ENCODE measurements at places on chromosomes 16 and 17. TPM values are rescaled to one million over a fixed set of nuclear protein-coding genes. Genes with fewer than 3 reads are reported as not detected.

- no peaks in the 10 kb centered on the region for H3K36me3 ChIP-seq
- no peak overlapping the region for H3K27ac ChIP-seq
- peaks cover 38% of the 10 kb centered on the region for H3K4me1 ChIP-seq
- no peaks in the 10 kb centered on the region for H3K27me3 ChIP-seq
- DNase-seq = no peak
Measured at GRCh38 chr17:17121162-17121561, 78.9 kb downstream of the MPRIP start.

DNA sequence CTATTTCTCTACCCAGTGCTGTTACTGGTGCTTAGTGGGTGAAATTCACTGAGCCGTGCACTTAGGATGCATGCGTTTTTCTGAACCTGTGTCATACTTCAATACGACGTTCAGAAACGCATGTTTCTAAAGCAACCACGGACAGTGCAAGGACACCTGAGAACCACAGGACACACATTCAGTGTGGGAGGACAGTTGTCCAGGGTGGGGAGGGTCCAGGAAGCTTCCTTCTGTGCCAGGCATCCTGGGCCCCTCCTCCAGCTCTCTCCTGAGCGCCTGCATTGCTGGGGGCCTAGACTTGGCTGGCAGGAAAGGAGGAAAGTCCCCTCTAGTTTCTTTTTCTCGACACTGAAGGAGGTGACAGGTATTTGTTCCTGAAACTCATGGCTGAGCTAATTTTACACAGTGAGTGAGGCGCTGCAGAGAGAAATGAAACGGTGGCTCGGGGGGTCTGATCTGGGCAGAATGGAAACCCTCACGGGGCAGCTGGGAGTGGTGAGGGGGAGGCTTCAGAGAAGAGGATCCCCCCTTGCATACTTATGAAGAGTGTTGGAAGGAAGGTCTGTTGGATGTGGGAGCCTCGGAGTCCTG lies 89.9 kb downstream of the IRF8 start:
- H3K36me3 ChIP-seq = no peaks in the 10 kb centered on the region
- H3K27me3 ChIP-seq = no peaks in the 10 kb centered on the region
- H3K4me3 ChIP-seq = no peak overlapping the region
- H3K27ac ChIP-seq = no peak overlapping the region
- DNase-seq = no peak

GRCh38 chr16:74297145-74297665 lies 591 bp downstream of the PSMD7 start:
- peak; percentile 27 for DNase-seq
- H3K4me3 ChIP-seq = peak overlapping the region; percentile 97
- no peaks in the 10 kb centered on the region for H3K36me3 ChIP-seq
- peaks cover 8% of the 10 kb centered on the region for H3K4me1 ChIP-seq

GRCh38 chr17:7632492-7632894 lies 2.6 kb downstream of the SHBG start:
- no peak for DNase-seq
- H3K4me1 ChIP-seq = peaks cover 4% of the 10 kb centered on the region
- H3K27ac ChIP-seq = no peak overlapping the region
- H3K4me3 ChIP-seq = no peak overlapping the region
- H3K27me3 ChIP-seq = no peaks in the 10 kb centered on the region
- no peaks in the 10 kb centered on the region for H3K36me3 ChIP-seq

DNA sequence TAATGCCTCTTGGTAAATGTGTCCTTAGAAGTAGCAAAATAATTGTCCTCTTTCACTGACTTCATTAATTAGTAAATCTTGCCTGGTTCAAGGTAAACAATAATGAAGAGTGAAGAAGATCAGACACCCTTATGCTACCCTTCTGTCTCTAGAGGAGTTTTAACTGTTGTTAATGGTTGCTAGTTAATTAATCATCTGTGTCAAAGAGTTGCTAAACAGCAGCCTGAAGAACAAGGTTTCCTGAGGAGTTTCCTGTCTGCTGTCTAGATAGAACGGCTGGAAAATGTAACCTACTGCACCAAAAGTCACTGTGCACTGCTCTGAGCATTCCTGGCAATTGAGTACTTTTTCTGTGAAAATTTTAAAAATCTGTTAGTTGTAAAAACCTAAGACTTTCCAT lies 131.3 kb downstream of the NLK start:
- no peaks in the 10 kb centered on the region for H3K27me3 ChIP-seq
- no peaks in the 10 kb centered on the region for H3K36me3 ChIP-seq
- no peak overlapping the region for H3K27ac ChIP-seq
- no peak overlapping the region for H3K4me3 ChIP-seq

DNA sequence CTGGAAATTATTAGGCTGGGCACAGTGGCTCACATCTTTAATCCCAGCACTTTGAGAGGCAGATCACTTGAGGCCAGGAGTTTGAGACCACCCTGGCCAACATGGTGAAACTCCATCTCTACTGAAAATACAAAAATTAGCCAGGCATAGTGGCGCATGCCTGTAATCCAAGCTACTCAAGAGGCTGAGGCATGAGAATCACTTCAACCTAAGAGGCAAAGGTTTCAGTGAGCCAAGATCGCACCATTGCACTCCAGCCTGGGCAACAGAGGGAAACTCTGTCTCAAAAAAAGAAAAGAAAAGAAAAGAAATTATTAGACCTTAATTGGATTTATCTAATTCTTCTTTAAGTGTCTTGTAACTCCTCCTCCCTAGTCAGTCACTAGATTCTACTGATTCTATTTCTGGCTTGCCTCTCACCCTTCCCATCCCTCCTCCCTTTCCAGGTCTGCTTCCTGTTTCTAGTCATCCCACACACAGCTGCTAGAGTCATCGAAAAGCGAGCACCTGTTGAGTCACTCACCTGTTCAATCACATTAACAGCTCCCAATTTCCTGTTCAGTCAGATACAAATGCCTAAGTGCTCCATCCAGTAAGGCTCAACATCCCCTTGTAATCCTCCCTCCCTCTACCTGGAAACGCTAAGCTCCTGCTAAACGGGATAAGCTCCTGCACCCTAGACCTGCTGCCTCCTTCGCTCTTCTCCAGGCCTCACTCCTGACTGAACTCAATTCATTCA lies 34.6 kb downstream of the ERN1 start:
- H3K36me3 ChIP-seq = no peaks in the 10 kb centered on the region
- H3K4me1 ChIP-seq = peaks cover 1% of the 10 kb centered on the region
- no peak for DNase-seq
- no peaks in the 10 kb centered on the region for H3K27me3 ChIP-seq
- no peak overlapping the region for H3K4me3 ChIP-seq

DNA sequence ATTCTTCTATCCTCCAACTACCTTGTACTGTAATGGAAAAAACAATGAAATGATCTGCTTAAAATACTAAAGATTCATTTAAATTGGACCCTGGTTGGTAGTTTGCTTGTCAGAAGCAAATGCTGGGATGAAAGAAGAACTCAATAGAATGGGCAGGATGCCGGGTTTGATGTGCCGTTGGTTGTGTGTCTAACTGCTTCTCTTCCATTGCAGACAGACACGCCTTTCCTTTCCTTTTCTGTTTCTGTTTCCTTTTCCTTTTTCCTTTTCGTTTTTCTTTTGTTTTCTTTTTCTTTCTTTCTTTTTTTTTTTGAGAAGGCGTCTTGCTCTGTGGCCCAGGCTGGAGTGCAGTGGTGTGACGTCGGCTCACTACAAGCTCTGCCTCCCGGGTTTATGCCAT lies 64.6 kb downstream of the PLCG2 start:
- H3K27ac ChIP-seq = no peak overlapping the region
- no peaks in the 10 kb centered on the region for H3K4me1 ChIP-seq
- H3K27me3 ChIP-seq = no peaks in the 10 kb centered on the region
- no peaks in the 10 kb centered on the region for H3K36me3 ChIP-seq
- H3K4me3 ChIP-seq = no peak overlapping the region

- H3K4me1 ChIP-seq = no peaks in the 10 kb centered on the region
- H3K27ac ChIP-seq = no peak overlapping the region
- no peaks in the 10 kb centered on the region for H3K36me3 ChIP-seq
Measured at GRCh38 chr16:11231367-11231970, 24.5 kb downstream of the SOCS1 start.

DNA sequence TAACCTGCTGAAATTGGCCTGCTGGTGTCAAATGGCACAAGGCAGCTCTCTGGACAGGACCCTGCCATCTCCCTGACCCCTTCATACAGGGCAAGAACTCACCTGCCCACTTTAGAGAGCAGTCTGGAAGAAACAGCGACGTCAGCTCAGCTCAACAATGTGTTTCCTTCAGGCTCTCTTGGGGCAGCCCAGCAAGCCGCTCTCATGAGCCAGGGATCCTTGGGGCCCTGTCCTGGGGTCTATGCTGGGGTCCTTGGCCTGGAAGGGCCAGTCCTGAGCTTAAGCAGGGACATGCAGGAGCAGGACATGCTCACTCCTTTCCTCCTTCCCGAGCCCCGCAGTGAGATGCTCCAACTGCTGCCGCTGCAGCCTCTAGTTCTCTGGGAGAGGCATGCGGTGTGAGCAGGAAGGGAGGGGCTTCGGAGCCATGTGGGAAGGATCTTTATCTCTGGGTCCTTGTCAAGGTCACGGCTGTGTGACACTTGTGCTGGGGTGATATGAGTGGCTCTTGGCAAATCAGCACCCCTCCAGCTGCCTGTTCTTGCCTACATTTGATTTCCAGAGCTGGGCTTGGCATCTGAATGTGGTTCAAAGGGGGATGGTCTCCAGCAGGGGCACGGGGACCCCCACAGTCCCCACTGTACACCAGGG lies 3.4 kb downstream of the C1QTNF1 start:
- H3K27ac ChIP-seq = peak overlapping the region; percentile 37
- H3K4me1 ChIP-seq = peaks cover 32% of the 10 kb centered on the region
- no peaks in the 10 kb centered on the region for H3K27me3 ChIP-seq
- H3K4me3 ChIP-seq = no peak overlapping the region
- peak; percentile 57 for DNase-seq
- no peaks in the 10 kb centered on the region for H3K36me3 ChIP-seq

DNA sequence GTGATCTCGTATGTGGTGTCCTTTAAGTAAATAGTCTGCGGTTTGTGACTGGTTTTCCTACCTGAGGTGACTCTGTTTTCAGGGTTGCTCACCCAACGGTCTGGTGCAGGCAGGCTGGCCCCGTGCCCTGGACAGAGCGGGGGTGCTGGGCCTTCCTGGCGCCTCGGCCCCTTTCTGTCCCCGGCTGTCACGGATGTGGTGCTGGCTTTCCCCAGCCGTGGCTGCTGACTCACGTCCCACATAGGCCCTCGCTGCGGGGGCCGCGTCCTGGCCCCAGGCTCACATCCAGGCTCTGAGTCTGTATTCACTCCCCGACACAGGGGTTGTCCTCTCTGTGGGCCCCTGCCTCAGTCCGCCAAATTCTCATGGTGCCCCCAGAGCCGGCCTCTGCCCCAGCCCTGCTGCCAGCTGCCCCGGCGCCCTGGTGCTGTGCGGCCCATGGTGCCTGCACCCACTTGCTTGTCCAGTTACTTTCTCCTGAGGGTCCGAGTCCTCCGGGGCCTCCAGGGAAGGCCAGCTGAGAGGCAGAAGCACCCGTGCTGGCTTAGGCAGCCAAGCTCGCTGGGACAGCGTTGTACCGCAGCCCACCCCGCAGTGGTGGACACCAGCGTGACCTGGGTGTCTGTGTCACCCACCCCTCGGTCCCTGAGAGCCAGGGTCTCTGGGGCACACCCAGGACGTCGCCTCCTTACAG lies 5.9 kb downstream of the CHMP6 start:
- no peaks in the 10 kb centered on the region for H3K36me3 ChIP-seq
- peaks cover 7% of the 10 kb centered on the region for H3K4me1 ChIP-seq
- DNase-seq = no peak
- H3K27me3 ChIP-seq = no peaks in the 10 kb centered on the region

DNA sequence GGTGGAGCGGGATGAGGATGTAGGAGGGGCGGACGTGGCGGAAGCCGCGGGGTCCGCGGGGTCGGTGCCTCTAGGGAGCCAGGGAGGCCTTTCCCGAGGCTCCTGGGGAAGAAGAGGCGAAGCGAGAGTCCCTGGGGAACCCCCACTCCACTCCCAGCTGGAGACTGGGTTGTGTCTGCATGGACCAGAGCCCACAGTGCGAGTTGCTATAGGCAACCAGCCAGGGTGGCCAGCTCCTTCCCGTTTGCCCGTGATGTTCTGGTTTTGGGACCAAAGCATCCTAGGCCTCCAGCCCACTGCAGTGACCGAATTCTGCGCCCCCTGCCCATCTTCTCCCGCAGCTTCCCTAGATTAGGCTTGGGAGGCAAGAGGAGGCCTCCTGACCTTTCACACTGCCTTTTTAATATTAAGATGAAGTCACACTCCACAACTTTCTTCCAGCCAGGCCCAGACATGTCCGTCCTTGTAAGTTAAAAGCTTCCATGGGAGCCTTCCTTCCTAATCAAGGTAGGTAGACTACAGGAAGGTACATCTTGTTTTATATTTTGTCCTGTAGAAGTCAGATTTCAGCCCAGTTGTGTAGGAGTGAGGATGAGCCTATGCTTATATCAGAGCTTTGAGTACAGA lies 469 bp downstream of the AMZ2 start:
- peak overlapping the region; percentile 96 for H3K27ac ChIP-seq
- peak; percentile 84 for DNase-seq
- H3K4me1 ChIP-seq = peaks cover 4% of the 10 kb centered on the region
- peak overlapping the region; percentile 71 for H3K4me3 ChIP-seq

- no peaks in the 10 kb centered on the region for H3K27me3 ChIP-seq
- H3K4me3 ChIP-seq = no peak overlapping the region
- H3K36me3 ChIP-seq = no peaks in the 10 kb centered on the region
- peaks cover 3% of the 10 kb centered on the region for H3K4me1 ChIP-seq
Measured at GRCh38 chr16:78462288-78463208, 363.1 kb downstream of the WWOX start.

DNA sequence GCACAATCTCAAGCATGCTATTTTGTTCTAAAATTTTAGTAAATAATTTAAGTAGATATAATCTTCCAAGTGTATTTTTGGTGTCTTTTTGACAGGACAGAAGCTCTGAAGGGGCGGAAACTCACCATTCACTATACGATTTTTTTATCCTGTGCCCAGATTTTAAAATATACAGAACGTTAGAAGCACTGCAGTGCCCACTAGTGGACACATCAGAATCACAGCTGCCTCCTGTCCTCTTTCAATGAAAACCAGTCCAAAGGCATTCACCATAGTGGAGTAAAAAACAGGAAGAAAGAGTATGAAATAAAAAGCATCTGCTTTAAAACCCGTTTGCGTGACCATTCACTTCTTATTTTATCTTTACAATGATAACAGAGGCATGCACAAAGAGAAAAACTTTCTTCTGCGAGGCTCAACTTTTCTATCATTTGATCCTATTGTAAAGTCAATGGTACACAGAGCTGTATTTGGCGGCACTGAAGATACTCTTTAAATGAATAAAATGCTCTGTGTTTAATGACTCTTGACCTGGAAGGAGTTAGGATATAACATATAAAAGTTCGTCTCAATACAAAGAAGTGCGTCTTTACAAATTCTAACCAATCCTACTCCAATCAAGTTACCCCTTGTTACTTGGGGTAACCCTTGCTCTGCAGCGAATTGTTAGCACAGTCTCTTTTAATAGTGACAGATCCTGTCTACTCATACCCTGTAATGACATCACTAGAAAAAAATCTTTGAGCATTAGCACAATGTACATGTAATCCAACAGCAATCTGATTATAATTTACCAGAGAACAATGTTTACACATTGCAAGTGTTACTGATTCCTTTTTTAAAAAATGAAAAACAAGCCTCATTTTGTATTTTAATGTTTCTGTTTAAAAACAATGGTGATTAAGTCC lies 339.8 kb upstream of the PSMD7 start:
- peak; percentile 59 for DNase-seq
- no peak overlapping the region for H3K27ac ChIP-seq
- H3K4me1 ChIP-seq = no peaks in the 10 kb centered on the region
- no peaks in the 10 kb centered on the region for H3K36me3 ChIP-seq

GRCh38 chr16:68328151-68328859 lies 17.5 kb downstream of the PRMT7 start:
- H3K4me1 ChIP-seq = no peaks in the 10 kb centered on the region
- peak; percentile 65 for DNase-seq
- no peak overlapping the region for H3K27ac ChIP-seq
- H3K4me3 ChIP-seq = no peak overlapping the region
- H3K36me3 ChIP-seq = no peaks in the 10 kb centered on the region
- H3K27me3 ChIP-seq = no peaks in the 10 kb centered on the region

THOC6 gene
- 21.0 TPM for total RNA-seq

ACSM2A gene
- total RNA-seq = 0.50 TPM

TBC1D3H gene
- not detected for total RNA-seq

CCL13 gene
- total RNA-seq = 0.47 TPM

C16orf89 gene
- total RNA-seq = 0.37 TPM

NPW gene
- not detected for total RNA-seq

TP53TG3 gene
- not detected for total RNA-seq
